ENCODE measurements at places on chromosomes 1 and 21.

DNA sequence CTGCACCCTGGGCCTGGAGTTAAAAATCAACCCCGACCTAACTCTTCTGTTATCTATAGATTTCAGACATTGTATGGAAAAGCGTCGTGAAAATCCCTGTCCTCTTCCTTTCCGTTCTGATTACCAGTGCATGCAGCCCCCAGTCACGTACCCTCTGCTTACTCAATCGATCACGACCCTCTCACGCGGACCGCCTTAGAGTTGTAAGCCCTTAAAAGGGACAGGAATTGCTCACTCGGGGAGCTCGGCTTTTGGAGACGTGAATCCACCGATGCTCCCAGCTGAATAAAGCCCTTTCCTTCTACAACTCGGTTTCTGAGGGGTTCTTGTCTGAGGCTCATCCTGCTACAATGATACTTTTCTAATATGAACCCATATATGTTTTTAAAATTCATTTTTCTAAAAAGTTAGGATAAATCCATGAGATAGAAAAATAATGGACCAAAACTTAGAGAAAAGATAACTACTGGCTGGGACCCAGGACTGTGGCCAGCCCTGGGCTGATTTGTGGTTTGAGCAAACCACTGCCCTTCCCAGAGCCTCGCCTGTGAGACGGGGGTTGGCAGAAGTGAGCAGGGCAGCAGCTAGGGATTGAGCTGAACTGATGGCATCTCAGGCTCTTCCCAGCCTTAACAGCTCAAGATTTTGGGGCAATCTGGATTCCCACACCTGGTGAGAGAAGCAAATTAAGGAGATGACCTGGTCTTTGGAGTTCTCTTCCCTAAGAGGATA, 5.0 kb downstream of the UQCRHL start:
- no peak for DNase-seq

- DNase-seq, result no peak
Measured at GRCh38 chr1:167627865-167628641, 2.0 kb upstream of the RCSD1 start.

GRCh38 chr1:71853360-71853759, 429.0 kb downstream of the NEGR1 start:
- no peak for DNase-seq

DNA sequence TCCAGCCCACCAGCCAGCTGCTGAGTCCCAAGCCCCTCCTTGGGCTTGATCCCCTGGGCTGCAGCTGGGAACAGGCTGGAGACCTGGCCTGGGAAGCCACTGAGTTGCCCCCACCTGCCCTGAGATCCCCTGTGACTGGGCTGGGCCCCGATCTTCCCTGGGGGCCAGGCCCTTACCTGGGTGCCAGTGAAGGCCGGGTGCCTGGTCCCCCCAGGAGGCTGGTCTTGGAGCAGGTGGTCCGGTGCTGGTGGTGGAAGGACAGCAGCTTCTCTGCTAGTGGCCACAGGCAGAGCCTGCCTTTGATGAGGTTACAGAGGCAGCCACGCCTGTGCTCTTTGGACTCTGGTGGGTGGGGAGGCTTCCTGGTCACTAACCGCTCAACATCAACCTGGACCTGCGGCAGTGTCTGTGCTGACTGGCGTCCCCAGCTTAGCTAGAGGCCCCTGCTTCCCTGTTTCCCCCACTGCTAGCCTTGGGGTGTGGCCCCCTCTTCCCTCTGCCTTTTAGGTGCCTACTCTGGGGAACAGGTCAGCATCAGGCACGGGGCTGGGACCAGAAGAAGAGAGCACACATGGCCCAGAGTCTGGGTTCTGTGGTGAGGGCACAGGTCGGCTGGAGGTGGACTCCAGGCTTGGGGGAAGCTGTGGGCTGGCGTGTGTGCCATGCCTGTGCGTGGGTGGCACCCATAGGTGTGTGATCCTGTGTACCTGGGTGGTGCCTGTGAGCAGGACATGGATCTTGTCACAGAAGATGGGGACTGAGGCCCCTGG, at the start of gene EPS8L3:
TSS of gene EPS8L3 (minus strand) at position 278 of the 770 bp plus-strand sequence. CDS start 2,174 bp downstream, outside the sequence.
- no peak for DNase-seq

DNA sequence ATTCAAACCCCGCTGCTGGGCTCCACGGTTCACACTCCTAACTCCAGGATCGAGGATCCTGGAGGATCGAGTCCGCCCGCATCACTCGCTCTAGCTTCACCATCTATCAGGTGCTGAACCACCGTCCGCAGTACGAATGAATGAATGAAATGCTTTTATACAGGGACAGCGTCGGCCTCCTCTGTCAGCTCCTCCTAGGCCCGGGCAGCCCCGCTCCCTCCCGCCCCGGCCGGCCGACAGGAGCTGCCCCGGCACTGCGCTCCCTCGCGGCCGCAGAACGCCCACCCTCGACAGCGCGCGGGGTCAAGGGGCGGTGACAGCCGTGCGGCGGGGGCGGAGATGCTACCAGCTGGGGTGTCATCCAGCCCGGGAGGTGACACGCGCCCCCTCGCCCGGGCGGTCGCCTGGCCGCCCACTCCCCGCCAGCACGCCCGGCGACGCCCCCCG, 520 bp downstream of the ZBTB17 start:
- peak; percentile 61 for DNase-seq

GRCh38 chr1:199529324-199529723, 498.2 kb upstream of the NR5A2 start:
- DNase-seq, result no peak

GRCh38 chr1:89195476-89195875, 3.3 kb downstream of the GBP4 start:
- DNase-seq, result no peak

DNA sequence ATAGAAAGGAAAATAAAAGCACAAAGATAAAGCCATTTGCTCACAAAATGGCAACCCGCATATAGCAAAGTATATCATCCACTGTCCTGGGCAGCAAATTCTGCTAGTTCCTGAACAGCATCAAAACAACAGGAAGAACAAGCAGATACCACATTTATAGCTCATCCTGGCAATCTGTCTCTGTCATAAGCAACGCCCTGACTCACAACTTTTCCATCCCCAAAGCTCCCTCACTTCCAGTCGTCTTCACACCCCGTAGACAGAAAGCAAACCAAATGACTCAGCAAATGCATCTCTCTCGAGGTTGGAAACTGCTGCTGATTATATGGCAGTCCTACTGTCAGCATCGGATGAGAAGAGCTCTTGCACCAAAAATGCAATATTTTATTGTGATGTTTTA, 65.8 kb downstream of the AK5 start:
- DNase-seq, result peak; percentile 83

- DNase-seq, result peak; percentile 97
Measured at GRCh38 chr1:31701091-31701736, 2.6 kb downstream of the COL16A1 start.

GRCh38 chr1:86822459-86822858, 91.5 kb downstream of the SELENOF start:
- DNase-seq, result no peak

GRCh38 chr1:109050228-109050995, 8.5 kb upstream of the WDR47 start:
- DNase-seq, result no peak

- DNase-seq, result no peak
Measured at GRCh38 chr1:37853157-37853556, 6.2 kb downstream of the MTF1 start.

- DNase-seq, result no peak
Measured at GRCh38 chr1:22543679-22544078, 19.6 kb upstream of the EPHA8 start.

DNA sequence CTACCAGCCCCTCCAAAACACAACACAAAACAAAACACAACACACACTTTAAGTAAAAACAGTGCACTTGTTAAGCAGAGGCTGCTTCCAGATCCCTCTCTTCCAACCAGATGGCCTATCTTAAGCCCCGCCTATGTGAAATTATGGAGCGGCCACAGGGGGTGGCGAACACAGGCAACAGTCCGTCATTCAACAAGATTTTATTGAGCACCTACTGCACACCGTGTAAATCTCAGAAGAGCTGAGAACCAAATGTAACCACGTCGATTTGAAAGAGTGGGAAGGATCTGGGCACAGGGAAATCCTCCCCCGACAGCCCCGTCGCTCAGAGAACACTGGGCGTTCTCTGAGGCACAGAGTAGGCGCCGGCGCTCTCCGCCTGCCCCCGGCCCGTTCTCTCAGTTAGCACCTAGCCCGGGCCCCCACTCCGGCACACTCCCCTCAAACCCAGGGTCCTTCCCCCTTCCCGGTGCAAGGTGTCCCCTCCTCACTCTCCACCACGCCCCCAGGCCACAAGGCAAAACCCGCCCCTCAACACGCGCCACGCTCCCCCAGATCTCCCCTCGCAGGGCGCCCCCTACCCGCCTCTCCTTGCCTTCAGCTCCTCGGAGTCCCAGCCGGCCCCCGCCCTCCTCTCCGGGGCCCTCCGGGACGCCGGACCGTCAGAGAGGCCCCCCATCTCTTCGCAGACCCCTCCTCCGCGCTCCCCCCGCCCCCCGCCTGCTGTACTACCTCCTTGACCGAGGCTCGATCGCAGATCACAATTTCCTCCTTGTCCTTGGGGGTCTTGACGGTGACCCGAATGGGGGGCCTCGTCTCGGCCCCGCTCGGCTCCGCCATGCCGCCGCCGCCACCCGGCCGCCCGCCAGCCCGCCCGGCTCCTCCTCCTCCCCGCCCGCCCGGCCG, 483 bp downstream of the UBQLN4 start:
- peak; percentile 86 for DNase-seq

DNA sequence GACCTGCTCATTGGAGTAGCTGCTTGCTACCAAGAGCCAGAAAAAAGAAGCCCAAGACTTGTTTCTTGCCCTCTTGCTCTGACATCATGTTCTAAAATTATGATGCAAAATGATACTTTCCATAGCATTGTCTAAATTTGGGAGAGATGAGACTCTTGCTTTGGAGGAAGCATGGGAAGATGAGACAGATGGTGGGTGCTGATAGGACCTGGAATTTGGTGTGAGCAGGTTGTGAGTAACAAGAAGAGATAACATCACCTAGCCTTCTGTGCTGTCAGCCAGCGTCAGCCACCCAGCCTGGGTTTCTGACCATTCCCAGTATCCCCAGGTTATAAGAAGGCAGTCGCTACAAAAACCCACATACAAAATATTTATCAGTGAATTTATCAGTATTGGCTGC, 67.1 kb upstream of the GCLM start:
- no peak for DNase-seq

- no peak for DNase-seq
Measured at GRCh38 chr1:209590405-209590804, 6.9 kb downstream of the CAMK1G start.

DNA sequence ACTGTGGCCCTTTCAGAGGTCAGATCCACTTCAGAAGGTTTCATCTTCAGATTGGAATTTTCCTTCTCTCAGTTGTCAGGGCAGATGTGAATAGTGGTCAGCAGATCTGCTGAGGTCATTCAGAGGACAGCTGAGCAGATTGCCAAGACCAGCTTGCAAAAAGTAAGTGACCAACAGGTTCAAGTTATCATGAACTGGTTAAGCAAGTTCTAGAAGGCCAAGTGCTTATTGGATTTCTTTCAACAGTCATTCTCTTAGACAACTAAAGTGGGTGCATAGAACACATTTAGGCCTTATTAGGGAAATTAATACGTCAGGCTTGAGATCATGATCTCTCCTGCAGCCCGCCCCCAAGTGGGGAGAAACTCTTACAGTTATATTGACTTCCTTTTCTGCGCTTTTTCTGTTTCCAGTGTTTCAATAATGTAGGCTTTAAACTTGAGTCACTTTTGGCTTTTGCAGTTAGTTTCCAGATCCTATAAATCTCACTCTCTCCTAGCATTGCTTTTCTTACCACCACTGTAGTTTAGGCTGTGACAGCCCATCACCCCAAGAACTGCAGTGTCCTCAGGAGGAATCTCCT, 96.4 kb downstream of the C1orf21 start:
- peak; percentile 86 for DNase-seq

DNA sequence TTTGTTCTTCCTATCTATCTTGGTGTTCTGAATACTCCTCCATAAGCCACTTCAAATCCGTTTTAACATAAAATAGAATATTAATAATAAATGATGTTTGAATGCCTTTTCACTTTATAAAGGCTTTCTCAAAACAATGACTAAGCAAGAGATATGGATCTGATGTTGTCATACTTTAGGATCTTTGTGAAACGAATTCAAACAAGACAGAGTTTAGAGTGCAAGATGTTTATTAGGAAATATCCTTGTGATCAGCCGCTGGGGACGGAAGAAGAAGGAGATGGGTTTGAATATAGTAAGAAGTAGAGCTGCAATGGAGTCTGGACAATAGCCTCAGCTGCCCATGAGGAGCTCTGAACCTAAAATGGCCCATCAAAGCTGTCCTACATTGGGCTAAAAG, 351.8 kb downstream of the NEGR1 start:
- no peak for DNase-seq

DNA sequence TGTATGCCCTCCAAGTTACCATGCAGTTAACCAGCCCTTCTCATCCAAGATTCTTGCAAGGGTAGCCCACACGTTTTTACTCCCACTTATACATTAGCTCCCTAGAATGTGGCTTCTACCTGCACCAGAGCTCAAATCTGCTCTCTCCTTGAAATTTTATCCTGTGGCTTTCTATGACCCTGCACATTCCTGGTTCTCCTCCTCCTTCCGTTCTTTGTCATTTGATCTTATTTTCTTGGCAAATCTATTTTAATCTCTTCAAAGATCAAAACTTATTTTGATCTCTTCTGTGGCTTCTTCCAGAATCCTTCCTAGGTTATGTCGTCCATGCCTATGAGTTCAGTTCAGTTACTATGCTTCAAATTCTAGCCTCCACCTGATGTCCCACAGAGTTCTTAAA, 115.6 kb upstream of the GUCA2B start:
- DNase-seq, result no peak

DNA sequence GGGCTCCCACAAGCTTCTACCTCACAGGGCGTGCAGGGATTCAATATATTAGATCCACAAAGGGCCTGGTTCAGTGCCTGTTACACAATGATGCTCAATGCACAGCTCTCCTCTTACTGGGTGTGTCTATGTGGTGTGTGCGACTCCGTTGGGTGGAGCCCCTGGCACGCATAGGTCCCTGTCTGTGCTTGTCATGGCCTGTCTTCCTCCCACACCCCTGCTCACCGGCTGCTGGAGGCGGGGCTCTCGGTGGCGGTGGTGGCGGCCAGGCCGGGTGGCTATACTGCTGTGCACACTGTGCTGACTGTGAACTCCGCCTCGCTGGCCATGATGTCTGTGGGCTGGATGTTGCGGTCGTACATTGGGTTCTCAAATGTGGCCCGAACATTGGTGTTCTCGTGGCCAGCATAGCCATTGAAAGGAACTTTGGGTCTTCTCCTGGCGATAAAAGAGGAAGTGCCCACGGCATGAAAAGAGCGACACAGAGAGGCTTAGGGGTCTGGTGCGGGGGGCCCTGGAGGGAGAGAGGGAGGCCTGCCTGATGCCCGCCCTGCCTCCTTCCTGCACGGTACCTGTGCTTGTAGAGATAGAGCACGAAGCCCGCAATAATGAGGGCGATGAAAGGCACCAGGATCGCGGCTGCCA, 46.9 kb downstream of the ZSCAN20 start:
- no peak for DNase-seq

All from muscle of back (tissue), 13 donors.